RWPE2 (cell line): ENCODE measurements at places on chromosomes 6 and 20.

GRCh38 chr6:5517796-5518195, 256.5 kb downstream of the FARS2 start:
- no peak for DNase-seq

DNA sequence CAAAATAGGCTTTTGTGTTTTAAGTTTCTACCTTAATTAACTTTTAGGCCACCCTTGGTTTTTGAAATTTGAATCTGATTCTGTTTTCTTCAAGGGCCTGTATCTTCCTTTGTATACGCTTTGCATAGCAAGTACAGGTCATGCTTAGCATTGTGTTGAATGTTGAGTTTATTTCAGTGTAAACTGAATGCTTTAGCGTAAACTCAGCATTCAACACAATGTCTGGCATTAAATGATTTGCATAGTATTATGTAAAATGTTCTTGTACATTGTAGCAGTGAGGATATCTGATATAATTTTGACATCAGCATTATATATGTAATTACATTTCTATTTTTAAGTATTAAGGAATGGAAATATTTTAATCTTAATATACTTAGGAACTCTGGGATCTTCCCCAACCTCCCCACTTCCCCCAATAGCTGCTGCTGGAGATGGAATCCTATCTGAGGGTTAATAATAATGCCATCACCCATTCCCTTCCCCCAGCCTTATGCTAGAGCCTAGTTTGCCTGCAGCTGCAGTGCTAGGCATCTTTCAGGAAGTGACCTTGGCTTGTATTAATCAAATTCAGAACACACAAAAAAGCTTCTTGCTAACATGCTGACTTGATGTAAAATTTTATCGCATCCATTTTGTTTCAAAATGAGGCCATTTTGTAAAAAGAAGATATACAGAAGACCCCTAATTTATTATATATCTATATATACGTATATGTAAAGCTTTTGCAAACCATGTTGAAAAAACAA, 73.1 kb downstream of the NCOA3 start:
- DNase-seq: no peak

- no peak for DNase-seq
These were observed 16.8 kb upstream of the PTGIS start for GRCh38 chr20:49584418-49585382.

DNA sequence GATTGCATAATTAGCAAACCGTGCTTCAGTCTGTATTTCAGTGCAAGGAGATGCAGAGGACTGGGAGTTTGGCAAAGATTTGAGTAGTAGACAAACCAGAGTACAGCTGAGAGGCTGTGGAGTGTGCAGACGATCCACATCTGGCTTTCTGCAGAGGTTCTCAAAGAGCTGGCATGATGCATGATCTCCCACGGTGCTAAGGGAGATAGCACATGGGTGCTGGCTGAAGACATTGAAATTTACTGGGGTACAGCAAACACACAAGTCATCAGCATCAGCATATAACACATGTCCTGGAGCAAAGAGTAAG, 79.0 kb upstream of the FAM184A start:
- no peak for DNase-seq

GRCh38 chr6:130752267-130752666, 74.9 kb upstream of the SMLR1 start:
- DNase-seq: no peak

GRCh38 chr6:20338156-20338555, 63.5 kb upstream of the E2F3 start:
- no peak for DNase-seq

GRCh38 chr6:69398729-69399128, 398.1 kb downstream of the LMBRD1 start:
- no peak for DNase-seq

DNA sequence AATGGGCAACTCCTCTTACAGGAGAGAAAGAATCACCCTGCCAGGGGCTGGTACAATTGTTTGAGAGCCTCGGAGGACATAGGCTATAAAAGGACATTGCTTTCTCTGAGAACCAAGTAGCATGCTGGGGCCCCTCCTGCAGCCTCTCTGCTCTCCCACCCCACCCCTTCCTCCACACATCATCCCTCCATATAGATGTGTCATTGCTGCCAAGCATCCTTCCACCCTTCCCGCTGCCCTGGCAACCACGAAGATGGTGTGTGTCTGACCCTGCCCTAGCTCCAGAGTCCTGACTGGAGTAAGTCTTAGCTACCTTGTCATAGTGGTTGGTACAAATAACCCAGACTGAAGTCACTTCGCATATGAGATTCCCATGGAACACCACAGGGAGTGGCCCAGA, 129.7 kb downstream of the SNX5 start:
- DNase-seq: no peak

DNA sequence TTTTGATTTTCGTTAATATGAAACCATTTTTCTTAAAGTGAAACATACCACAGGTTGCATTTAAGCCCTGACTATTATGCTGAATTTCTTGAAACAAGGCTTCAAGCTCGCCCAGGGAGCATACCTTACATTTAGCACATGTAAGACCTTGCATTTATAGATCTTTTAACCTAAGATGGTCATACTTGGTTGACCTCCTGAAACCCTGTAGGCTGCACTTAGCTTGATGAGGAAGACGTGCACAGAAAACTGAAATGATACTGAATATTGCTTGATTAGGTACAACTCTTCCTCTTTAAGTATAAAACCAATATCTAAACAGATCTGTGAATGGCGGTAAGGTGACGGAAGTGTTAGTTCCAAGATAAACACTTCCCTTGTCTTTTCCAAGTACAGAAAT, 82.2 kb downstream of the CTNNBL1 start:
- DNase-seq: no peak

GRCh38 chr6:27139756-27140579, 107.5 kb upstream of the PRSS16 start:
- DNase-seq: no peak

DNA sequence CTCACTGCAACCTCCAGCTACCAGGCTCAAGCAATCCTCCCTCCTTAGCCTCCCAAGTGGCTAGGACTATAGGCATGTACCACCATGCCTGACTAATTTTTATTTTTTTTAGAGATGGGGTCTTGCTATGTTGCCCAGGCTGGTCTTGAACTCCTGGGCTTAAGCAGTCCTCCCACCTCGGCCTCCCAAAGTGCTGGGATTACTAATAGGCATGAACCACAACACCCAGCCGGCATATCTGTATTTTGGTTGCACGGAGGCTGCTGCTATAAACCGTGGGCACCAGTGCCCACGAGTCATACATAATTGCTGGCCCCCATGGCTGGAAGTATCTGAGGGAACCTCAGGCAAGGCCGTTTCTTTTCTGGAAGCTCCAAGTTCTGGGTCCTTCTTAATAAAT, 18.3 kb upstream of the ADRM1 start:
- DNase-seq: no peak
